DMS 273 treated with DMSO at 0.1 percent for 48 hours (cell line): ENCODE measurements at places on chromosomes 7 and 10.

GRCh38 chr10:23080262-23080661 lies 15.1 kb upstream of the MSRB2 start:
- no peak for DNase-seq

DNA sequence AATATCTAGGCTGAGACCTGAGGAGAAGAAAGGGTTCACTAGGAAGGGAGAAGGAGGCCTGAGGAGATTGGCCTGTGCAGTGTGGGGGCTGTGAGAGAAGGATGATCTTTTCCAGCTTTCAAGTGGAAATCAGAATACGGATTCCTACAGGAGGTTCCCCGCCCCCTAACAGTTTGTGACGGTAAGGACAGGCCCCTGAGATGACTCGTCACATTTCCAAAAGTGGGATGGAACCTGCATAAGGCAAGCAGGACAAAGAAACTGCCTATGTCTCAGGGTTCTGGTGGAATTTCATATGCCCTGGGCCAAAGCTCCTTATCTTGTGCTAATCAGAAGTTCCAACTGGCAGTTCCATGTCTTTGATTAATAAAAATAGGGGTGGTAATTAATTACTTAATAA lies 275.6 kb downstream of the SNX10 start:
- DNase-seq = no peak

DNA sequence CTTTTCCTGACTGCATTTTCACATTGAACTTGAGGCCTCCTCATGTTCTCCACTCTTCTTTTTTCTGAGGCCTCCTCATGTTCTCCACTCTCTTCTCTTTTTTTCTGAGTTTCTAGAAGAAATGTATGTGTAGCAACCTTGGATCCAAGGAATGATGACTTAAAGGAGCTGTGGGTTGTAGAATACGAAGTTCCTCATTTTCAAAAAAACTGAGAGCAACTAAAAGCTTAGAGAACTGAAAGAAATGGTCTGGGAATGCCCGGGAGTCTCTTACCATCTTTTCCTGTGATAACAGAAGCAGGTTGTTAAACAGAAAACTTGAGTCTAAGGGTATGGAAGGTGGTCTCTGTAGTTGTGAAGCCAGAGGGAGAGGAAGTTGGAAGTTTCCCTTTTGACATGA lies 32.8 kb downstream of the MRPS33 start:
- DNase-seq = no peak

DNA sequence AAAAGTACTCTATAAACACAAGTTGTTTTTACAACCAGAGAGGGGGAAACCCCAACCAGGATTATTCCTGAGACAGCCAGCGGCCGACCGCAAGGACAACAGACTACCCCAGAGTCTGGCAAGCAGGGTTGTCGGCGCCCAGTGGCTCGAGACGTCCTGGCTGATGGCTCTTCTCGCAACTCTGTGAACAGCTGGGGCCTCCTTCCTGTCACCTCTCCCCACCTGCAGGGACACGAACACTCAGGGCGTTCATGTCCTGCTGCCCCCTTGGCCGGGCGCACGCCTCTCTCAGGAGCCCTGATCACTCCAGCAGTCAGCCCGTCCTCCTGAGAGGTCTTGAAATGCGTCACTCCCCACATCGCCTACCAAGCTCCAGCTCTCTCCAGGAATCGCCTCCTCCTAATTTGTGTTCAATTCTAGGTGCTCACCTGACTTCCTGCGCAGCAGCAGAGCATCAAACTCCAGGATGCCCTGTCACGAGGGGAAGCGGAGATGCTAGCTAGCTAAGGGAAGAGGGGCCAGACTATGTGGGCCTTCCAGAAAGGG lies 66.4 kb upstream of the TNRC18 start:
- no peak for DNase-seq

DNA sequence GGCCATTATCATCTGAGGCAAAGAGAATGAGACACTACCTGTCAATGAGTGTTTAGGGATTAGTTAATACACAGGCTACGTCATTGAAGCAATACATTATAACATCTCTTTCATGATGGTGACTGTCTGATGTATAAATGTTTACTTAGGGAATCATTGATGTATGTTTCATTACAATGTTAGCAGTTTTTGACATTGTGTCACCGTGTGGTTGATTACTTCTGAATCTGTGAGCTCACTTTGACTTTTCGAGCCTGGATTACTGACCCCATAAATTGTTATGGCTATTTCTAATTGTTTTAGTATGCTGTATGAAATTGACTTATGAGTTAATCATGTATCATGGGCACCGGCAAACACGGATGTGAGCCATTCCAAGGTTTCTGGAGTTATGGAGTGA lies 494.0 kb downstream of the MAGI2 start:
- DNase-seq = no peak

GRCh38 chr10:14409856-14410458 lies 79.2 kb upstream of the FRMD4A start:
- no peak for DNase-seq

DNA sequence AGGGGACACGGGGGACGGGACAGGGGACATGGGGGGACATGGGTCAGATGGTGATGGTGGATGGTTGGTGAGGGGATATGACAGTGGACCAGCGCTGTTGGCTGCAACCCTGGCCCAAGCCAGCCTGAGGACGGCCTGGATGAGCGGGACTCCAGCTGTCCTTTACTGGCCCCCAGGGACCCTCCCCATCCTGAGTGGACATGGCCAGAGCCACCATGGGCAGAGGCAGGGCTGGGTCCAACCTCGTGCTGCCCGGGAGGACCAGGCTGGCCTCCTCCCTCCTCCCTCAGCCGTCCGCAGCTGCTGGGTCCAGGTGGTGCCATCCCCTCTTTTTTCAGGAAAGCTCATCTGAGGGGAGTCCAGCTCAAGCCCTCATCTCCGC lies 30.4 kb downstream of the GET4 start:
- no peak for DNase-seq

DNA sequence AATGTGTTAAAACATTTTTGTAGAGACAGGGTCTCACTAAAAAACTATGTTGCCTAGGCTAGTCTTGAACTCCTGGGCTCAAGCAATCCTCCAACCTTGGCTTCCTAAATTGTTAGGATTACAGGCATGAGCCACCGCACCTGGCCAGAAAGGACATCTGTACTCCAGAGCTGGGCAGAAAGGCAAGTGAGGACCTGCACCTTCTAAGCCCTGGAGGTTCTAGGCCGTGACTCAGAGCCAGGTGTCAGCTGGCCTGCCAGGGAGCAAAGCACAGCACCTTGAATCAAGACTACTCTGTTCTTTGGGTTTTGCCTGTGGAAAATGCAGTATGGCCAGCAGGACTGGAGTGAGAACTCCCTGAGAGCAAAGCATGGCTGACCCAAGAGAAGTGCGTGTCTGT lies 396.5 kb downstream of the ADRA2A start:
- no peak for DNase-seq

DNA sequence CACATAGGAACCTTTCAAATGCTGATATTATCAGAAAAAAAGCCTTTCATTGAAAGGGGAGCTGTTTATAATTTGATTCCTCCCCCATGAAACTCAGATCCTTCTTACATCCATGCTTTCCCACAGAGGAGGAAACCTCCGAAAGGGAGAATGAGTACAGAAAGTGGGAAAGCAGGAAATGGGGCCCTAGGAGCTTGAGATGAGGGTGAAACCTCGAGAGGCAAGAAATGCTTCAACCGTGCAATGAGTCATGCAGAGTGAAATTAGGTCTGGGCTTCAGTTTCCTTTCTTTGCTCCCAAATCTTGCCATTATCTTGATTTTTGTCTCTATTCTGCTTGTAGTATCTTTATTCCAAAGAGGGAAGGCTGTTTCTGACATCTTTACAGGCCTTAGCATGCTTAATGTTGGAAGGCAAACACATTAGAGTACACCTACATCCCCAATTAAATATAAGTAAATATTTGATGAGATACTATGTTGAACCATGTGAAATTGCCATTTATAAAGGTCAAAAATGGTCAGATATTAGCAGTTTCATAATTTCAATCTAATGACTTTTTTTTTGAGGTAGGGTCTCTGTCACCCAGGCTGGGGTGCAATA lies 79.1 kb downstream of the NAMPT start:
- no peak for DNase-seq

DNA sequence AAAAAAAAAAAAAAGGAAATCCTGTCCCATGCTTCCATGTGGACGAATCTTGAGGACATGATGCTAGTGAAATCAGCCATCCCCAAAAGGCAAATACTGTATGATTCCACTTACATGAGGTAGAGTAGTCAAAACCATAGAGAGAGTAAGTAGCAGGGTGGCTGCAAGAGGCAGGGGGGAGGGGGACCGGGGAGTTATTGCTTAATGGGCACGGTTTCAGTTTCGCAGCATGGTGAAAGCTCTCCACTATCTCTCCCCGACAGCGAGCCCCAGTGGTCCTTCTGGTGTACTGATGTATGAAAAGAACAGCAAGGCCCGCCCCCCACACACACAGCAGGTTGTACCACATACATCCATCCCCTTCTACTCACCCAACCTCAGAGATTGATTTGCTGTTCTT lies 32.8 kb downstream of the NOD1 start:
- peak; percentile 82 for DNase-seq

DNA sequence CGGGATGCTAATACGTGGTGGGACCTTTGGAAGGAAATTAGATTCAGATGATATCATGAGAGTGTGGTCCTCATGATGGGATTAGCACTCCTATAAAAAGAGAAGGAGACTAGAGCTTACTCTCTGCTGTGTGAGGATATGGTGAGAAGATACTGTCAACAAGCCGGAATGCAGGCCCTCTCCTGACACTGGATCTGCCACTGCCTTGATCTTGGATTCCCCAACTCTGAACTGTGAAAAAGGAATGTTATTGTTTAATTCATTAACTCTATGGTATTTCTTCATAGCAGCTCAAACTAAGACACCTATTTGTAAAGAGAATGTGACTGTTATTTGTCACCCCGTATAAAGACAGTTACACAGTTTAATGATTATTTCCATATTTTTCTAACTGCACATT lies 1227.5 kb upstream of the C7orf33 start:
- no peak for DNase-seq

- DNase-seq = no peak
Measured at GRCh38 chr7:2425749-2426148, 22.3 kb downstream of the CHST12 start.

DNA sequence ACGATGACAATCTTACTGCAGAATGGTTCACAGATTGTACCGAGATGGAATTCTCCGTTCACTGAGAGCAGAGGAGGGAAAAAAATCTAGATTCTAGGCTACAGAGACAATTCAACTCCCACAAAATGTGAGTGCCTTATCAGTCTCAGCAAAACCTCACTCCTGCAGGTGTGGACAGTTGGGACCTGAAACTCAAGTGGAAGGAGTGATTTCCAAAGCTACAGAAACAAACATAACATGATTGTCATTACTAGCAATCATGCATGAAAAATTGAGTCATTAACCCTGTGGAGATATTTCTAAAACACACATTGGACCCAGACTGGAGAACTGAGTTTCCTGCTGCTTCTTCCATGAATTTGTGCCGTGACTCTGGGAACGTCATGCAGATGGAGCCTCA lies 70.3 kb downstream of the CALML3 start:
- no peak for DNase-seq

- no peak for DNase-seq
Measured at GRCh38 chr10:36716291-36716690, 409.1 kb upstream of the ANKRD30A start.

- no peak for DNase-seq
Measured at GRCh38 chr7:41163991-41164390, 538.9 kb downstream of the INHBA start.

GRCh38 chr7:106110885-106111654 lies 1.0 kb downstream of the SYPL1 start:
- no peak for DNase-seq

- DNase-seq = no peak
Measured at GRCh38 chr7:118762451-118762850, 537.9 kb downstream of the ANKRD7 start.

- DNase-seq = no peak
Measured at GRCh38 chr10:113359655-113360054, 193.2 kb upstream of the HABP2 start.

- no peak for DNase-seq
Measured at GRCh38 chr10:62831346-62831745, 15.2 kb upstream of the EGR2 start.

DNA sequence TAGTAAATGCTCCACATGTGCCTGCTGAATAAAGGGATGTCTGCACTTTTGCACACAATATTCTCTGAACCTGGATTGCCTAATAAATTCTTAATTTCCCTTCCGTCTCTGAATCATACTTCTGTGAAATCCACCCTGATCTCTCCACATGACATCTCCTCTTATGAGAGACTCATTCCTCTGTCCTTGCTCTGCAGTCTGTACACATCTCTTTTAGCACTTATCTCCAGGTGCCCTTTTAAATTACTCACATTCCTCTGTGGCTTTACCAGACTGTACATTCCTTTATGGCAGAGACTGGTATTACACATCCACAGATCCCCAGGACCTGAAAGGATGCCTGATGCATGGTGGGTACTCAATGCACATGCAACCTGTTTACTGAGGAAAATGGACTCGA lies 527.6 kb downstream of the PHTF2 start:
- no peak for DNase-seq

DNA sequence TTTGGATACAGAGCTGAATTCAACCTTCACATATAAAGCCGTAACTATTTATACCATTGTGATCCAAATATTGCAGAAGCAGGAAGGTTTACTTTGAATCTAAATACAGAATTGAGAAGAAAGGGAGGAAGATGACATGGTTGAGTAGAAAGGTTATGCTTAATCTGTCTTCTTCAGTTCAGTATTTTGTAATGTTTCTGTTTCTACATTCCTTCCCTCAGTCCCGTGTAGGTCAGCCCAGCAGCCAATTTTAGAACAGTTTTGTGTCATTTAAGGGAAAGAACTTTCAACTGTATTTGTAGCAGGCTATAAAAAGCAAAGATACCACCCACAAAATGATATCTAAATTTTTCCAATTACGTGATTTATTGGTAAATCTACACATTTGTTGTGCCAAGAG lies 97.4 kb downstream of the CPED1 start:
- no peak for DNase-seq

GRCh38 chr10:132712743-132713142 lies 73.2 kb downstream of the NKX6-2 start:
- no peak for DNase-seq

DNA sequence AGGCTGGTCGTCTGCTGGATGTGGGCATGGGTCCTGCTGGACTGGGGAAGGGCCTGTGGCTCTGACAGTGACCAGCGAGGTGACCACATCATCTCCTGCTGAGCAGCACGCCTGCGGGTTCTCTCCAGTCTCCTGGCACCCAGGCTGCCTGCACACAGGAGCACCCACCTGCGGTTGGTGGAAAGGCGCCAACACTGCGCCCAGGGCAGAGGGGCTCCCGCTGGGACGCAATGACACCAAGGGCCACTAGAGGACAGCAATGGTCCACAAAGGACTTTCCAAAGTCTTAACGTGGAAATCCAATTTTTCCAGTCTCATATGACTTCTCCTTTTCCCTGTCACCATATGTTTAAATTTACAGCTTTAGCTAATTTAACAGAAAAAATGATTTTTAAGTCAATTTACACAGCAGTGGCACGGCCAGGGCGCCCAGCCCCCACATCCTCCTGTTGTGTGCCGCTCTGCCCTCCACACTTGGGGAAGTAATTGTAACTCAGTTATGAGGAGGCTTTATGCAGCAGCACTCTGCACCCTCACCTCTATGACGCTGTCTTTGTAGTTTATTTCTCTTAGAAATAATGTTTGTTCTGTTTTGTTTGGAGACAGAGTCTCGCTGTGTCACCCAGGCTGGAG lies 38.1 kb downstream of the CFAP46 start:
- DNase-seq = no peak
